ENCODE measurements at places on chromosomes 4 and X. TPM values are rescaled to one million over a fixed set of nuclear protein-coding genes. Genes with fewer than 3 reads are reported as not detected.
A peak's percentile ranks its signal among the peaks of the same experiment; 100 is the strongest.

DNA sequence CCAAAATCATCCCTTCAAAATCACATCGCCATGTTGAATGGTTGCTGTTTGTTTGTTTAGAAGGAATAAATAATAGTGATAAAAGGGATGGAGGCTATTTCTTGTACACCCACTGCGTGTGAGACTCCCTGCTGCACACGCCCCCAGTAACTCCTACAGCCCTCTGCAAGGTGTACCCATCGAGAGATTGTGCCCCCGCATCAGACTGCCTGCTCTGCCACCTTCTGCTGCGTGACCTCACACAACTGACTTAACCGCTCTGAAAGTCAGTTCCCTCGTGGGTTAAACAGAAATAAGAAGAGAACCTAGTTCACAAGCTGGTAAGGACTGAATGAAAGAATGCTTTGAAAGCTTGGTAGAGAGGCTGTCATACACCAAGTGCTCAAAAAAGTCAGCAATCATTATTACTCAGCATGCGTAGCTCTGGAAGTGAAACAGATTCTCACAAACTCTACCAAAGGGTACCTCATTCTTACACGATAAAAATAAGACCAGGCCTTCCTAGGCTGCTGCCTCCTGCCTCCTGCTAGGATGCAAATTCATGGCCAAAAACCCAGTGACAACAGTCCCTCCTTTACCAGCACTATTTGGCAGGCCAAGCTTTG lies 147.1 kb downstream of the CPEB2 start:
- peak; percentile 13 for DNase-seq

DNA sequence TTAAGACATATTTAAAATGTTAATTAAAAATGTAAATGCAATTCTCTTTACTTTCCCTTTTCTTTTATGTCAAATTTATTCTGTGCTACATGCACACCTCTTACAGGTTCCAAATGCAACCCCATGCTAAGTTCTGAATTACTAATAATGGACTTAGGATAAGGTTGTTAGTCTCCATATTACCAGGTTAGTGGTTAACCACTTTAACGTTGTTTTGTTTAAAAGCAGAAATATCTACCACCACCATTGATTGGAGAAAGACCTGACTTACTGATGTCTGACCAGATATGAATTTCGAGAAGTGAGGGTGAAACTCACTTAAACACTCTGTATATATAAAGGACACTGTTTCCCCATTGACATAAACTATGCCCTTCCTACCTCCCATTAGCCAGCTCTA lies 6.9 kb upstream of the TRPC3 start:
- DNase-seq, result no peak

DNA sequence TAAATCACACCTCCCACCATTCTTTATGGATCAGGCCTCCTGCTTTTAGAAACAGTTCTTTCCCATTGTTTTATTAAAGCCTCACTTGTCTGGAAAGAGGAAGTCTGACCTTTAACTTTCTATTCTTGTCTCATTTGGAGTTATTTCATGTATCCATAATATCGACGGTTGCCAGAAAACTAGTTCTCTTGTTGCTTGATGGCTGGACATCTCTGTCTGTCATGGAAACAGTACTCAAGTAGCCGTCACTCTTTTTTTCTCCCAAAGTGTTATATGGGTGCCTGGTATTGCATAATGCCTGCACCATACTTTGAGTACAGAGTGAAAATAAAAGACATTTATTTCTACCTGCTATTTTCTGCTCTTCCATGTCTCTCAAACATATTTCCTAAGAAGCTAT lies 61.4 kb downstream of the PHEX start:
- no peak for DNase-seq

DNA sequence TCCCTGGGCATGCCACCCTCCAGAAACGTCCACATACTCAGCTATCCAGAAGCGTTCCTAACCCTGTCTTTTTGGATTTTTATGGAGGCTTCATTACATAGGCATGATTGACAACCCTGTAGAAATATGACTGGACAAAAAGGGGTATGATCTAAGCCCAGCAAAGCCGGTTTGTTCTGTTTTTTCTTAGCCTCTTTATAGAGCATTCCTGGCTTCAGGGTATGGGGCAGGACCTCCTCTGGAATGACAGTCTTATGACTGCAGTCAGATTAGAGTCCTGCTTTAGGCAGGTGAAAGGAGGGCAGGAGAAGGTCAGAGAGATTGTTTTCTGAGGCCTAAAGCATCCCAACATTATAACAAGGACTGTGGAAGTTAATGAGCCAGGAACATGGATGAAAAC lies 137.4 kb downstream of the DCLK2 start:
- peak; percentile 89 for DNase-seq

- DNase-seq, result no peak
Observed at GRCh38 chr4:168787801-168788595, 222.1 kb downstream of the CBR4 start.

DNA sequence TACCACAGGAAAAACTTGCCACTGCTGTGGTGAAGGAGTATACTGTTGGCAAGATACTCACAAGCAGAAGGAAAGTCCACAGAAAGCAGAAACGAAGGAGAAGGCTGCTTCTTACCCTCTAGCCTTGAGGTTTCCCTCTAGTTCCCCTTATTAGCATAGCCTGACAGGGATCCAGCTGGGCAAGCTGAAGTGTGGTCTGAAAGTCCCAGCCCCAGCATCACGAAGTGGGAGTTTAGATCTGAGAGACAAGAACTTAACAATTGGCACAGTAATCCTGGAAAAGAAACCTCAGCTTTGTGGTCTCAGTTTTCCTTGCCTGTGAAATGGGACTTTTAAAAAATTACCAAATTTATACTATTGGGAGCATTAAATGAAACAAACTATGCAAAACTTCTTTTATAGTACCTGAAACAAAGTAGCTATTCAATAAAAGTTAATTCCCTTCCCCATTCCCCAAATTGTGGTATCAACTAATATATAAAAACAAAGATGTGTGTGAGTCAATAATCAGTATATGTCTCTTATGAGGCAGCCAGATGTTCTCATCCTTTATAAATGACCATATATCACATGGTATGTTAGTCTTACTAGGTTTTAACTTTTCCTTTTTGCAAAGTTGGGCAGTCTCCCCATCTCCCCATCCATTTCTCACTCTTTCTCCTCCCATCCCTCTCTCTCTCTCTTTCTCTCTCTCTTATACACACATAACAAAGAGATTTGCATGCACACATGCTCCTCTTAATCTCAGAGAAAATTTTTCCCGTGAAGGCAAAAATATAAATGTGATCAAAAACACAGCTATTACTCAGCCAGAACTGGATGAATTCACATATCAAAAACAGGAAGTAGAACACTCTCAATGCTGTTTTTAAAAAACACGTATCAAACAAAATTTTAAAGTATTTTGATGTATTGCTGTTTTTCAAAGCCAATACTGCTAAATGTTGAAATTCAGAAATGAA lies 57.8 kb downstream of the SCFD2 start:
- DNase-seq, result no peak

DNA sequence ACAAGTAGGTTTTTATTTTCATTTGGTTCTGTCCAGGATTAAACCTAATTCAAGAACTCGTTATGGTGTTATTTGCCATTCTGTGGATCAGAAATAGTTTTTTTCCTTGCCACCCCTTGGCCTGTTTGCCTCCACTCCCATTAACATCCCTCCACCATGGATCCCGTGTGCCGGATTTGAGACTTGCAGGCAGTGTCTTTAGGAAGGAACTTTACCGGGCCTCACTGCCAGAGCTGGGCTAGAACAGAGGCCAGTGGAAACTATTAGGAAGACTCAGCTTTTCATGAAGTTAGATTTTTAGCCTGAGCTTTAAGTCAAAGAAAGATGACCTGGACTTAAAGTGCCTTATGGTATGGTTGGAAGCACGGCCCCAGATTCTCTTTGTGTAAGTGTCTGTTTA lies 2.4 kb downstream of the KLHL2 start:
- peak; percentile 2 for DNase-seq

GRCh38 chrX:96564595-96564994 lies 120.0 kb upstream of the DIAPH2 start:
- DNase-seq, result no peak

DNA sequence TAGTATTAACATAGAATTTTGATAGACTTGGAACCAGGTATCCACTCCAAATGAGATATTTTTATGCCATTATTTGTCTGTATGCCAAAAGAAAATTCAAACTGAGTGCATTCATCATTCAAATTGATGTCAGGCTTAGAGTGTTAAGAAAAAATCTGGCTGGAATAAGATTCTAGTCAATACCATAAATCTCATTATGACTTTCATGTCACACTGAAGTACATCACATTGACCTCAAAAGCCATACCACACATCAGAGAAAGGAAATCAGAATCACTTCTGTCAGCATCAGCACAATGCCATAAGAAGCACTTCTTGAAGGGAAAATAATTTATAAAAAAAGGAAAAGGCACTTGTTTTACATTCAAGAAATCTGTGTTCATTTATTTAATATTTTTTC lies 119.0 kb upstream of the BMP3 start:
- no peak for DNase-seq

DNA sequence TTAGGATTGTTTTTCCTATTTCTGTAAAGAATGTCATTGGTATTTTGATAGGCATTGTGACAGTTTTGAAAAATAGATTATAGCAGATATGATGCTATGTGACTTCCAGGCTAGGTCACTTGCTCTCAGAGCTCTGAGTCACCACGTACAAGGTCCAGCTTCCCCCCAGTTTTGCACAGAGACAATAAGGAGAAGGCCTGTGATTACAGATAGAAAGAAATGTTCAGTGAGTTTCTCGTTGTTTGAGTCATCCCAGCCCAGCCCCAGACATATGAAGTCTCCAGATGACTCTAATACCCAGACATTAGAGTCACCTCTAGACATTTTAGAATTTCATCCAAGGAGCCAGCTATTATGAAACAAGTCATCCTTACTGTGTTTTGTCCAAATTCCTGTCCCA lies 57.2 kb downstream of the MFAP3L start:
- no peak for DNase-seq

- no peak for DNase-seq
Observed at GRCh38 chr4:59700651-59701050, 1499.5 kb upstream of the ADGRL3 start.

DNA sequence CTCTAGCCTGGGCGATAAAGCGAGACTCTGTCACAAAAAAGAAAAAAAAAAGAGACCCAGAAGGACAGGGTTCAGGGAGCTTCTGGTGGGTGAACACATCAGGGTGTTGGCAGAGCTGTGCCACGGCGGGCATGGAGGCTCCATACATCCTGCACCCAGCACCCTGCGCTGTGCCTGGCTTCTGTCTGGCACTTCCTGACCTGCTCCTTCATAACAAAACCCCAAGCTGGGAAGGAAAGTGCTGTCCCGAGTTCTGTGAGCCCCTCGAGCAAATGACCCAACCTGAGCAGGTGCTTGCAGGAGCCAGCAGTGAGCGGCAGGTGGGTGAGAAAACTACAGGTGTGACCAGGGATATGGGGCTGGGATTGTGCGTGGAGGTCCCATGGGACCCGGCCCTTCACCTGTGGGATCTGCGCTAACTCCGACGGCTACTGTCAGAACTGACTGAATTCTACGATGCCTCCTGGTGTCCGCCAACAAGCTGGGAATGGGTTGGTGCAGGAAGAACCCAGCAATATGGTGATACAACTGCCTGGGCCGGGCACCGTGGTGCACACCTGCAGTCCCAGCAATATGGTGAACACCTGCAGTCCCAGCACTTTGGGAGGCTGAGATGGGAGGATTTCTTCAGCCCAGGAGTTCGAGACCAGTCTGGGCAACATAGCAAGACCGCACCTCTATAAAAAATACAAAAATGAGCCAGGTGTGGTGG lies 18.9 kb downstream of the ASMTL start:
- no peak for DNase-seq

DNA sequence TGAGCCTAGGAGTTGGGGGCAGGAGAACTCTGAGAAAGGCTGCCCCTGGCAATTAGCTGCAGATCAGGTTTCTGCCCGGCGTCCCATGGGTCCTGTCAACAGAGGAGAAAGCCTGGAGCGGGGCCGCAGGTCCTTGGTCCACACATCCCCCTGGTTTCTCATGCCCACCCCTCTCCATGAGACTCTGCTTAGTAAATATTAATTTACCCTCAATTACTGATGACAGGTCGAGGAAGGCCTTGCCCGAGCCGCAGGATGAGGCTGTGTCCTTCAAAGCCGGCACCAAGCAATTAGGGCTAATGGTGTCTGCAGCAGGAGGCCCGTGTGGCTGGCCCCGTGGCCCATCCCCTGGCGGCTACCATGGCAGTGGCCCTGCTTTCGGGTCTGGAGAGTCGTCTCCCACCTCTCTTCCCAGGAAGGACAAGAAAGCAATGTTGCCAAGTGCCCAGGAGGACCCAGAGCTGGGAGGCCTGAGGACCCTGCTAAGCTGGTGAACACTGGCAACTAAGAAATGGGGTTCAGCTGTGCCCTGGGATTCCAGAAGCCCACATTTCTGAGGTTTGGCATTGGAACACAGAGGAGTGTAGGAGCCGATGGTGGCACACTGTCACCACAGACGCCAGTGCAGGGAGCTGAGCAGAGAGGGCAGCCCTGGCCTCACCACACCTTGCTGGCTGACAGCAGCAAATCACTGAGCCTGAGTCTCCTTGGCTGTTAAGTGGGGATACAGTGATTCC lies 114.6 kb downstream of the CPZ start:
- no peak for DNase-seq

- no peak for DNase-seq
Observed at GRCh38 chr4:28269426-28269825, 1408.8 kb downstream of the STIM2 start.

- DNase-seq, result no peak
Observed at GRCh38 chrX:130645955-130646583, 244.3 kb downstream of the RBMX2 start.

GRCh38 chr4:4875147-4875546 lies 15.7 kb downstream of the MSX1 start:
- DNase-seq, result no peak

CXCL5 gene
- total RNA-seq, result 0.55 TPM

PNMA3 gene
- total RNA-seq, result not detected

OPN1MW3 gene
- total RNA-seq, result not detected

SLC35A2 gene
- 46.8 TPM for total RNA-seq

CYTL1 gene
- not detected for total RNA-seq

DGAT2L6 gene
- not detected for total RNA-seq

CFAP47 gene
- not detected for total RNA-seq

IL13RA2 gene
- 3.4 TPM for total RNA-seq
